GM12865 (cell line): ENCODE measurements at places on chromosomes 11 and 22.

GRCh38 chr11:6482441-6482840, 1.1 kb downstream of the TIMM10B start:
- DNase-seq, result no peak

DNA sequence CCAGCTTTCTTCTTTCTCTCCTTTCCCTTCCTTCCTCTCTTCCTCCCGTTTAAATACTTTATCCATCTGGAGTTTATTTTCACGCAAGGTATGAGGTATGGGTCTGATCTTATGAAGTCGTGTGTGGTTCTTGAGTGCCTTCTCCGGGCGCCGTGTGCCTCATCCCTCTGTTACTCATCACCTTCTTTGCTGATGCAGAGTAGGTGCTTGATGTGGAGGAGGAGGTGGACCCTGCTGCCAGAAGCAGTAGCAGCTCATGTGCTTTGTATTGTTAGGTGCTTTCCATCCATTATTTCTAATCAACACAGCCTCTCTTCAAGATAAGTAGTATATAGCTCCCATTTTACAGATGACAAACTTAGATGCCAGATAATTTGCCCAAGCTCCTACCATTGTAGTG, 47.0 kb downstream of the TNRC6B start:
- DNase-seq, result no peak

GRCh38 chr11:6099577-6099976, 7.9 kb upstream of the OR56B4 start:
- DNase-seq, result no peak

DNA sequence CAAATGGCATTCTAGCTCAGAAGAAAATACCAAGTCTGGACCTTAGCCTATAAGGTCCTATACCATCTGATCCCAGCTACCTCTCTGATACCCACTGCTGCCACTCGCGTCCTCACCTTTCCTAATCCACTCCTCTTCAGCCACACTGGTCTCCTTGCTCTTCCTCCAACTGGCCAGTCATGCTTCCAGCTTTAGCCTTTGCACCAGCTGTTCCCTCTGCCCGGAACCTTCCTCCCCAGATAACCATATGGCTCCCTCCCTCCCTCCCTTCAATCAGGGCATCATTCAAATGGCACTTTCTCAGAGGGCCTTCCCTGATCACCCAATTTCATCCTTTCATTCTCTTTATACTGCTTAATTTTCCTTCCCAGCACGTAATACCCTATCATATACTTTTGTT, 67.9 kb downstream of the KCNC1 start:
- no peak for DNase-seq

DNA sequence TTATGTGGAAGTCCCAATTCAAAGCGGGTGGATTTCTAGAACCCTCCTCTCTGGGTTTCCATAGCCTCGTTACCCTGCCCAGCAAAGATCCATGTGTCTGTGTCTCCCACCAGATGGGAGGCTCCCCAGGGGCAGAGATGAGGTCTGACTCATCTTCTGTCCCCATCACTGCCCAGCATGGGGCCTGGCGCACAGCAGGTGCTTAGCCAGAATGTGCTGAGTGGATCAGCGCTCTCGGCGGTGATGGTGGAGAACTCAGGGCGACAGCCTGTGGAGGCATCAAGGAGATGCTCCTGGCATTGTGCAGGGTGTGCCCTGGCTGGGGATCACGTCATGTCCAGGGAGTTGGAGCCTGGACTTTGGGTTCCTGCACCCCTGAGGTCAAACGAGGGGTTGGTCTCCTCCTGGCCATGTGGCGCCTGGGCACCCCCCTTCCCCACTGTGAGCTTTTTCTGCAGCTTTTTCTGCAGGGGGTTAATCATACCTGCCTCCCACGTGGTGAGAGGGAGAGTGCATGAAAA, 46.1 kb upstream of the RFPL3 start:
- DNase-seq, result no peak

GRCh38 chr22:44453441-44454112, 44.5 kb downstream of the RTL6 start:
- DNase-seq, result no peak

DNA sequence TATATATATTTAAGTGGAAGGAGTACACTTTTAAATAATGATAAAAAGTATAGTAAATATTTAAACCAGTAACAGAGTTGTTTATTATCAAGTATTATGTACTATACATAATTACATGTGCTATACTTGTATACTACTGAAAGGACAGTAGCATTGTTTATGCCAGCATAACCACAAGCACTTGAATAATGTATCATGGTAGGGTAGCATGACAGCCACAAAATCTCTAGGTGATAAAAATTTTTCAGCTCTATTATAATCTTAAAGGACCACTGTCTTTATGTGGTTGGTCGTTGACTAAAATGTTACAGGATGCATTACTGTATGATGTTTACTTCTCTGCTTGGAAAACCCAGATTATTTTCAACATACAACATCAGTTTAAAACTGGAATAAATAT, 349.2 kb downstream of the CASP12 start:
- no peak for DNase-seq

DNA sequence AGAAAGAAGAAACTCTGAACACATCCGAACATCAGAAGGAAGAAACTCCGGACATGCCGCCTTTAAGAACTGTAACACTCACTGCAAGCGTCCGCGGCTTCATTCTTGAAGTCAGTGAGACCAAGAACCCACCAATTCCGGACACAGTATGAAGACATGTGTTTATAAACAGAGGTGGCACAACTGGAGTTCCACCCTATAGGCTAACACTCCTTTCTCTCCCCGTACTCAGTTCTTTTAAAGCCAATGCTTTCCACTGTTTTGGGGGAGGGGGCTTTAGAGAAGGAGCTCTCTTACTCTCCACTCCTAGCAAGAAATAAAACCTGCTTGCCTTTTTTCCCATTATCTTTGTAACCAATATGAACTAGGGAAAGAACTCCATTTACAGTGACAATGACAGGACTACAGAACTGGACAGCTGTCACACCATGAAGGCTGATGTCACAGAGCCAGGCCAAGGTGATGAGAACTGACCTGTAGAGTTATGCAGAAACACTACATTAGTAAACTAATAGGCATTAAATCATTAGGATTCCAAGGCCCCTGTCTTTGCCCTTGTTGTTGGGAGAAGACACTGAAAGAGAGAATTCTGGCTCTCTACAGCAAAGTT, 733 bp downstream of the TRIM5 start:
- peak; percentile 18 for DNase-seq

DNA sequence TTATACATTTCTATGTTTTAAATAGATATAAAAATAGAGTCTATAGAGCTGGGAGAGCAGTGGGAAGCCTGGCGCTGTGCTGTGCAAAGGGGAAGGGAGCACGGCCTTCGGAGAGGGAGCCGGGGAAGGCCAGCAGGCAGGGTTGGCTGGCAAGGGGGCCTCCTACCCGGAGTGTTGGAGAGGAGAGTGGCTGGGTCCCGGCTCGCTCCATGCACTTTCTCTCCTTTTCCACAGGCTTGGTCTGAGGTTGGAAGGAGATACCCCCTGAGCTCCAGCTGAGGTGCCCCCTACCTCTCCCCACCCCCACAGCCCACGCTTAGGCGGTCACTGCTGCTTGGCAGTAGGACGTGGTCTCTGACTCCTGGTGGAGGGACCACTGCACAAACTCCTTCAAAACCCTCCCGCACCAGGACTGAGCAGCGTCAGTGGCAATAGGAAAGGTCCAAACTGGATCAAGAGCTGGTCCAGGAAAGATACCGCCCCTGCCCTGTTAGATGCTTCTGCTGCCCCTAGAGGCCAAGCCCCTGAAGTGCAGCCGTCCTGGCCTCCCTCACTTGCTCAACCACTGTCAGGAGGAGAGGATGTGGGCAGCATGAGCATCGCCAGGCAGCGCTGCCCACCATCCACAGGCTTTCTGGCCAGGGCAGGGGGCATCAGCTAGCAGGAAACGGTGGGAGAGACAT, 52.9 kb downstream of the SYT13 start:
- peak; percentile 66 for DNase-seq

DNA sequence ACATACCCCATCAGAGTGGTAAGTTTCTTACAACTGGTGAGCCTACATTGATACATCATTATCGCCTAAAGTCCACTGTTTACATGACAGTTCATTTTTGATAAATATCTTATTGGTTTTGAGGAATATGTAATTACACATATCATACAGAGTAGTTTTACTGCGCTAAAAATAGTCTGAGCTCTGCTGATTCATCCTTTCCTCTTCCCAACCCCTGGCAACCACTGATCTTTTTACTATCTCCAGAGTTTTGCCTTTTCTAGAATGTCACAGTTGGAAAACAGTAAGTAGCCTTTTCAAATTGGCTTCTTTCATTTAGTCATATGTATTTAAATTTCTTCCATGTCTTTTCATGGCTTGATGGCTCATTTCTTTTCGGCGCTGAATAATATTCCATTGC, 112.8 kb downstream of the LARGE1 start:
- DNase-seq, result no peak

- DNase-seq, result no peak
Observed at GRCh38 chr11:45060707-45061106, 85.7 kb upstream of the PRDM11 start.

DNA sequence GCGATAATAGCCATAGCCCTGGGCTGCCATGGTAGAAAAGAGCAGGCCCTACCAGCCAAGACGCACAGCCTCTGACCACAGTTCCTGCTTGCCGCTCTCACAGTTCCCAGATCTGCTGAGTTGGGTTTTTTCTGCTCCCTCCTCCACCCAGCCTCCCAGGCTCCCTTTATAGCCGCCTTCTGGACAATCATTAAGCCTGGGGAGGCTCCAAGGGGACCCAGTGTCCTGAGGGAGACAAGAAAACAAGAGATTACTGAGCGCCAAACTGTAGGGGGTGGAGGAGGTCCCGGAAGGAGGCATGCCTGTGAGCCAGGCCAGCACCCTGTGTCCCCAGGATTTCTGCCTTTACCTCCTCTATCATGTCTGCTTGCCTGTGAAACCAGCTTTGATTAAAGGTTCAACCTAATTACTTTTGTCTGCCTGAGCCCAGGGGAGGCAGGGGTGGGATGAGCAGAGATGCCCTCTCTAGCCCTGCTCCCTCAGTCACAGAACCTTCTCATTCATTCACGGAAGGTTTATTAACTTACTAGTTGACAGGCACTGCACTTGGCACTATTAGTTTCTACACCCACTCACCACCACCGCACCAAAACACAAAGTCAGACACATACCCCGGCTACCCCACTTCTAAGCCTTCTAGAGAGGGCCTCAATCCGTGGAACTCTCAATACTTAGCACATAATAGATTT, 1.2 kb downstream of the SLC37A4 start:
- peak; percentile 28 for DNase-seq

GRCh38 chr22:43188829-43189545, 2.1 kb upstream of the TTLL12 start:
- no peak for DNase-seq

DNA sequence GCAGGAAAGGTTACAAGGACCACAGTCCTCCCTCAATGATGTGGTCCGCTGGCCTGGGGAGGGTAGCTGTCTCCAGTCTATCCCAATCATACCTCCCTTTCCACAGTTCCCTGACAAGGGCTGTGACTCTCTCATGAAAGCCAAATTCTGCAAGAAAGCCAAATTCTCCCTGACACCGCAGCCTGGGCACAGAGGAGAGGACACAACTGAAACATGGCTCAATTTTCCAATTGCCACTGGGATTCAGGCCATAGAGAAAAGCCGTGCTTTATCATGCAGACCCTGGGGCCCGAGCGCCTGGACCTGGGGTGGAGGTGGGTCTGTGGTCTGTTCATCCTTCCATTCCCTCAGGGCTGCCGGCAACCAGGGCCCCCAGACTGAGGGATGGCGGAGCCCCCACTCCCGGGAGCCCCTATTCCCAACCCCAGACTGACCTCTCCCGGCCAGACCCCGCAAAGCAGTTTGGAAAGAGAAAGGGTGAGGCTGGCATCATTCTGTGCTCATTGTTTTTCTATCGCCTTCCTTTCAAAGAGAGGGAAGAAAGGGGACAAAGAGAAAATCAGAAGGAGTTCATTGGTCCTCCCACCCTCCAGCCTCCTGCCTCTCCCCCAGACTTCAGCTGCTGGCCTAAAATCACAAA, 239.5 kb downstream of the BUD13 start:
- DNase-seq, result no peak

DNA sequence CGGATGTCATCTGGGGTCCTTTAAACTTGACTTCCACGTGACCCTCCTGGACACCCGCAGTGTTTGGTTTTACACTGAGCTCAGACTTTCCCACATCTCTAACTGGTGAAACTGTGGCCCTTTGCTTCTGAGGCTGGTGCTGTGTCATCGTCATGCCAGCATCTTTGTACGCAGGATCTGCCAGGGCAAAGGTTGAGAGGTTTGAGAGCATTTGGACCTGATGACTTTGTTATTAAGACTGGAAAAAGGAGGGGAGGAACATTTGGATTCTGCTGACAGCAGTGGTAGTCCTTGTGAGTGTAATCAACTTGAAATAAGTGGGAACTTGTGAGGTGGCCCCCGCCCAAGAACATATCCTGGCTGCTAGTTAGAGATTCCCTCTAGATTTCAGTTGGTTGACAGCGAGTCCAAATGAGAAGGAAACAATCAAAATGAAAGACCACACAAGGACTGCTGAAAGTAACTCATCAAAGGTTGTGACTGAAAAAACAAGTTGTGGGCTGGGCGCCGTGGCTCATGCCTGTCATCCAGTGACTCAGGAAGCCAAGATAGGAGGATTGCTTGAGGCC, 102.5 kb downstream of the KIAA1671 start:
- DNase-seq, result peak; percentile 29

DNA sequence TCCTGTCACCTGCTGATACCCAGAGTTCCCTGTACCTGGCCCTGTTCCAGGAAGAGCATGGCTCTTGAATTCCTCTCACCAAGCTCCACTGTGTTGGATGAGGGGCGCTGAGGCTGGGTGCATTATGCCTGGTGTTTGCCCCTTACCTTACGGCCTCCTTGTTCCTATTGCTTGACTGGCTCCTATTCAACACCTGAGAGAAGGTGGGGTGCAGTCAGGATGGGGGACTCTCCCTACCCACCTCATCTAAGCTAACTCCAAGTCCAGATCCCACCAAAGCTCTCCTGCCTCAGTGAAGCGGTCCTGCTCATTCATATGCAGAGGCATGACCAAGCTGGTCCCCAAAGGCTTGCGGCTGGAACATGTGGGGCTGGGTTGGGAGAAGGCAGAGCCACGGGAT, 35.8 kb upstream of the RIC3 start:
- no peak for DNase-seq

DNA sequence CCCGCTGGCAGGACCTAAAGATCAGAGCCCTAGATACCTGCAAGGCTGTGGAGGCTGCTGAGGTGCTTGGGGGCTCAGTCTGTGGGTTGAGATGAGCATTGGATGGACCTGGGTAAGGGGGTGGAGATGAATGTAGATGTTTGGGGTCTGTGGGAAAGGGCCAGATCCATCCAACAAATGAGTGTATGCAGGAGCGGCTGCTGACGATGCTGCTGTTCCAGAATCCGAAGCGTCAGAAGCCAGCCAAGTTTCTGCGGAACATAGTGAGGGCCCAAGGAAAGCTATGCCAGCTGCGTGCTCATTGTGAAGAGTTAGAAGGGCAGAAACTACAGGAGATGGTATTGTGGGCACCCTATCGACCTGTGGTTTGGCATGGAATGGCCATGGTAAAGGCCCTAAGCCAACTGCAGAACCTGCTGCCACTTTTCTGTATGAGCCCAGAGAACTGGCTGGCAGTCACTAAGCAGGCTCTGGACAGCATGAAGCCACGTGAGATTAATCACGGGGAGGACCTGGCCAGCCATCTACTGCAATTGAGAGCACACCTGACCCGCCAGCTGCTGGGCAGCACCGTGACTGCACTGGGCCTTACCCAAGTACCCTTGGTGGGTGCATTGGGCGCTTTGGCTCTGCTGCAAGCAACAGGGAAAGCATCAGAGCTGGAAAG, 36.6 kb downstream of the RRP8 start:
- DNase-seq, result no peak

- DNase-seq, result no peak
Observed at GRCh38 chr22:22810471-22810870, 77.1 kb upstream of the IGLL5 start.

- peak; percentile 58 for DNase-seq
Observed at GRCh38 chr11:130315354-130315970, 745 bp upstream of the ZBTB44 start.

- no peak for DNase-seq
Observed at GRCh38 chr11:118058311-118059245, 18.3 kb upstream of the TMPRSS4 start.
